ENCODE measurements at places on chromosomes 13 and 19.

DNA sequence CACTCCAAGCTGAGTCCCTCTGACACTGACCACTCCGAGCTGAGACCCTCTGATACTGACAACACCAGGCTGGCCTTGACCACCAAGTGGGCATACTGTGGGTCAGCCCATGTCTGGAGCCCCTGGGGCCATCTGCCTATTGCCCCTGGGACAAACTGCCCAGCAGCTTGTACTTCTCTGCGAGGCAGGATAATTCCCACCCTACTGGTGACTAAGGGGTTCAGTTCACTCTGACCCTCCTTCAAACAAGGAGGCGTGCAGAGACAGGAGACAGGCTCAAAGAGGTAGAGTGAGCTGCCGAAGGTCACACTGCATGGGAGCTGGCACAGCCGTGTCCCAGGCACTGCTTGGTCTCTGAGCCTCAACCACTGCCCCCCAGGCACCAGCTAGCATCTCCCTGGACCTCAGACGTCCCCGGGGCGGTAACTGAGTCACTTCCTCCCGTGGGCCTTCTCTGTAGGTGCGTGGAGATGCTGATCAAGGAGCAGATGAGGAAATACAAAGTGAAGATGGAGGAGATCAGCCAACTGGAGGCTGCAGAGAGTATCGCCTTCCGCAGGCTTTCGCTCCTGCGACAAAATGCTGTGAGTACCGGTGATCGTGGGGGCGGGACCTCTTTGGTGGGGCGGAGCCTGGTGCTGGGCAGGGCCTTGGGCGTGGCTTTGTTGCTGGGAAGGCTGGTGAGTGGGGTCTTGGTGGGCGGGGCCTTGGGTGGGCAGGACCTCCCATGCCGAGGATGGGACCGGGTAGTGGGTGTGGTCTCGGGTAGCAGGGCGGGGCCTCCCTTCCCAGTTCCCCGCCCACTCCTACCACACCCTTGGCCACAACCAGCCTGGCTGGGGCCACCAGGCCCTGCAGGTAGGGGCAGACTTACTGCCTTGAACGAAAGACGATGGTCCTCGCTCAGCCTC lies 5.8 kb upstream of the USE1 start:
- peak; percentile 11 for DNase-seq

DNA sequence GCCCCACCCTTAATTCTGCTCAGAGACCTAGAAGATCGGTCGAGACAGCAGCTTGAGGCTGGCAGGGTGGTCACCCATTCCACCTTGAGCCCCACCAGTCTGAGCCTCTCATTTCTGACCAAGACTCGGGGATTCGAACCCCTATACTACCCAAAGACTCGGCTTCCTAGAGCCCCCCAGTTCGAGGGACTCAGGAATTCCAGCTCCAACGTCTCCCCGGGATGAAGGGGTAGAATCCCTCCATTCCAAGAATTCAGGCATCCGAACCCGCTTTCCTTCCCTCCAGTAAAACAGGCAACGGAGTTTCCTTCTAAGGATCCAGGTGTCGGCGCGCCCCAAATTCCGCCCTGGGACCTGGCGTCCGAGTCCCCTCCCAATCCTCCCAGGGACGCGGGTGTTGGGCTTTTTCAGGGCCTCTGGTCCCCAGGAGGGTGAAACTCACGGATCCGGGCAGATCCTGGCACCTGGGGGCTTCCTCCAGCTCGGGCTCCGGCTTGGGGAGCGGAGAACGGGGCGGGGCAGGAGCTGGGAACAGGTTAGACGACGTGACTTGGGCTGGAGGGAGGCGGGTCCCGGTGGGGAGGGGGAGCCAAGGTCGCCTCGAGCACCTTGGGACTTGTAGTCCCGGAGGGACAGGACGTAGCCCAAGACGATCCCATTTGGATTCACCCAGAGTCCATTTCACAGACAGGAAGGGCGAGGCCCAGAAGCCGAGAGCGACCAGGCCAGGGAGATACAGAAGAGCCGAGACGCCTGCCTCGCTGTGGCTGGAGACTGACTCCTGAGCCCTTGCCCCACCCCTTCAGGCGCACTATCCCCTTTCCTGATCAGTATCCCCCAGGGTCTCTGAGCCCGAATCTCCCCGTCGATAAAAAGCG lies at the start of gene PPP1R13L:
Gene PPP1R13L, minus strand, starts transcription at position 513 of the 878 bp plus-strand sequence. CDS start 6,751 bp downstream, outside the sequence.
- DNase-seq = no peak

DNA sequence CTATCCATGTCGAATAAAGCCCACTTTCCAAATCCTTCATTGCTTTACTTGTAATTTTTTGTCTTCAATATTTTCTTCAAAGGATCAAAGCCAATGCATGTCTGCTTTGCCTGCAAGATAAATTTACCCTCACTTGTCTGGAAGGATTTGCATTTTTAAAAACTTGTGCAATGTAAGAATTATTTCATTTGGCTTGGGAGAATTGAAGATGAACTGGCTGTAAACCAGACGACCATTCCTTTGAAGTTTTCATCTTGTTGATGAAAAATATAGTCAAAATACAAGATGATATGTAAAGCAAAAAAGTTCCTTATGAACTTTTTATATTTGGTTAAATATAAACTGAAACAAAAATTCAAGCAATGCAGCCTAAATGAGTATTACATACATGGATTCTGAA lies 225.0 kb downstream of the SLITRK1 start:
- no peak for DNase-seq

DNA sequence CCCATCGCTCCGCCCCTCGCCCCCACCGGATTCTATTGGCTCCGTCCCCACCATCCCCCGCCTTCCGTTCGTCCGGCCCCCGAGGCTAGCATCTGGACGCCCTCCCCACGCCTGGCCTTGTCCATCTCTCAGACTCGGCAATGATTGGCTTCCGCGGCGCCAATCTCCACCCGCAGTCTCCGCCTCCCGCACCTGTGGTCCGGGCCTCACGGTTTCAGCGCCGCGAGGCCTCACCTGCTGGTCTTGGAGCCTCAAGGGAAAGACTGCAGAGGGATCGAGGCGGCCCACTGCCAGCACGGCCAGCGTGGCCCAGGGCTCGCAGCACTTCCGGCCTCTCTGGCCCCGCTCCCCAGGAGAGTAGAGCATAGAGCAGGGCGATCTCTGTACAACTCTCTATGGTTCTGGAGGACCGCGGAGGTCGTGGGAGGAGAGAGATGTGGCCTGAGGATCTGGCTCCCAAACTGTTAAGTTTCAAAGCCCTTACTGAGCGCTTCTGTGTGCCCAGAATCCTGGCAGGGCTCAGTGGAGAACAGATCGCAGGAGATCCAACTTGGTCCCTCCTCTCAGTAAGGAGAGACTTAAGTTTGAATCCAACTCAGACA lies at the start of gene ERCC1:
Gene ERCC1, minus strand, starts transcription at position 329 of the 602 bp plus-strand sequence. CDS start 543 bp downstream, outside the sequence.
- DNase-seq = peak; percentile 49
